ENCODE measurements at places on chromosomes 12 and 14.

GRCh38 chr12:76558684-76559399, 729 bp downstream of the OSBPL8 start:
- peak; percentile 25 for DNase-seq

DNA sequence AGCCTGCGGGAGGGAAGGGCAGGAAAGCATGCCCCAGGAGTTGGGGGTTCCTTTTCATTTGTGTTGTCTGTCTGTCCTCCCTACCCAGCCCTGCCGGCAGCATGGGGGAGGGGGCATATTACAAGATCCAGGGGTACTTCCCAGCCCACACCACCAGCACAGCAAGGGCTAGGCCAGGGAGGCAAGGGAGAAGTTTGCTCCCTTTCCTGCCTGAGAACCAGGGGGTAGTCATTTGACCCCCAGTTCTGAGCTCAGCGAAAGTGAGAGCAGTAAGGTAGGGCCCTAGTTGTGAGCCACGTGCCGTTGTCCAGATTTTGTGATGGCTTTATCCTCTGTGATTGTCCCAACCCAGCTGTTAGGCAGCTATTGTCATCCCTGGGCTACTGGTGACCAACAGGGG, 364.7 kb downstream of the BCL11B start:
- DNase-seq, result no peak

- DNase-seq, result no peak
These were observed 31.7 kb downstream of the ANO2 start for GRCh38 chr12:5913387-5913786.

DNA sequence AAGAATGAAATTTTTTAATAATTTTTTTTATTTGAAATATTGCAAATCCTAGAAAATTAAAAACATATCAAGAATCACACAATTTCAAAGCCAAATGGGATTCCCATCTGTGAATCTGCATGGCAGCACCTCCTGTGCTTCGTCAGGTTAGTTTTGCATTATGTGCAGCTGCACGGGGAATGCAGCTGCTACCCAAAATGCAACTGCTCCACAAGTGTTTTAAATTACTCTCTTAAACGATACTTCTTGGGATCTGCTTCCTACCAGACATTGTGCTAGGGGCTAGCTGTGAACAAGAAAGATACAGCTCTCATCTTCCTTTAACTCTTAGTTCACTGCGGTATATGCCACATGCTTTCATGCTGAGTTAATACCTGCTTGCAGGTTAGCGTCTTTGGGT, 154.2 kb downstream of the CRADD start:
- DNase-seq, result no peak

DNA sequence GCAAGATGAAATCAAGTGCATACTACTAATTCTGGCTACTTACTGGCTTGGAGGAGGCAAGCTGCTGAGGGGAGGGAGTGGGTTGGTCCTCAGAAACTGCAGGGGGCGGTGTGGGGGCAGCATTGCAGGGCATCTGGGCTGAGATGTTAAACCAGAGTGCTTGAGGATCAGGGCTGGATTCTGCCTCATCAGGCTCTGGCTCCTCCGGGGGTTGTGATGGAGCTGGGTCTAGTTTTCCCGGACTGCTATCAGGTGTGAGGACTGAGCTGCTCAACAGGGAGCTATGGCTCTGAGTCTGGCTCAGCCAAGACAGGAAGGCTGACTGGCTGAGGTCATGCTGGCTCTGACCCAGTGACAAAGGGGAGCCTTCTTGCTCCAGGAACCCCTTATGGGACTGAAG, 28.6 kb downstream of the BAZ2A start:
- peak; percentile 25 for DNase-seq

DNA sequence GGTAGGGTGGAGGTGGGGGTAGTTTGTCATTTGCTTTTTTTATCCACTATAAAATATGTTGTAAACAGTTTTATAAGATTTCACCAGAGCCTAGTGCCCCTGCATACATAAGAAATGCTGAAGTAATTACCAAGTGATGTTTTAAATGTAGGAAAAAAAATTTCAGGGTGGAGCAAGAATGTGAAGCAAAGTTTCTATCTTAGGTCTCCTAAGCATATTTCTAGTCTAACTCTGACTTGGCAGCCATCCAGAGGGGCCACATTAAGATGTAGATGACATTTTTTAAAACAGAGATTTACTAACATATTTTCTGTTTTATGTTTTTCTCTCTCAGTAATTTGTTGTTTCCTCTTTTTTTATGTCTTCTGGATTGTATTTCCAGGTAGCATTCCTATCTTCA, 15.8 kb upstream of the KRAS start:
- DNase-seq, result no peak

GRCh38 chr12:110253176-110253575, 27.9 kb upstream of the ATP2A2 start:
- peak; percentile 51 for DNase-seq

DNA sequence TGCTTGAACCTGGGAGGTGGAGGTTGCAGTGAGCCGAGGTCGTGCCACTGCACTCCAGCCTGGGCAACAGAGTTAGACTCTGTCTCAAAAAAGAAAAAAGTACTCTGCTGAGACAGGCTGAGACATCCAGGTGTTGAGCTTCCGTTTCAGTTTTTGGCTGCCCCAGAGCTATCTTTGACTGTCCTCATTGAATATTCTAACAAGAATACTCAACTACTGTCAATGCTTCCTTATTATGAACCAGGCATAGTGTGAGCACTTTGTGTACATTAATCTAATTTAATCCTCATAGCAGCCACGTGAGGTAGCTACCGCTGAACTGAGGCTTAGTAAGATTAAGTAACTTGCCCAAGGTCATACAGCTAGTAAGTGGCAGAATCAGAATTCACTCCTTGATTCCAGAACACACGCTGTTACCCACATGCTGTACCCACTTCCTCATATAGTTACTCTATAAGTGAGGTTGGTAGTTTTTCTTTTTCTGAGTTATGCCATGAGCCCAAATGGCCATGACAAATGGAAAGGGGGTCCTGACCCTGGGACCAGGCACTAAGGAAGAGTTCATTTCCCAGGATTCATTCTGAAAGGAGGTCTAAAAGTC, 11.3 kb downstream of the ALDH1L2 start:
- DNase-seq, result no peak

DNA sequence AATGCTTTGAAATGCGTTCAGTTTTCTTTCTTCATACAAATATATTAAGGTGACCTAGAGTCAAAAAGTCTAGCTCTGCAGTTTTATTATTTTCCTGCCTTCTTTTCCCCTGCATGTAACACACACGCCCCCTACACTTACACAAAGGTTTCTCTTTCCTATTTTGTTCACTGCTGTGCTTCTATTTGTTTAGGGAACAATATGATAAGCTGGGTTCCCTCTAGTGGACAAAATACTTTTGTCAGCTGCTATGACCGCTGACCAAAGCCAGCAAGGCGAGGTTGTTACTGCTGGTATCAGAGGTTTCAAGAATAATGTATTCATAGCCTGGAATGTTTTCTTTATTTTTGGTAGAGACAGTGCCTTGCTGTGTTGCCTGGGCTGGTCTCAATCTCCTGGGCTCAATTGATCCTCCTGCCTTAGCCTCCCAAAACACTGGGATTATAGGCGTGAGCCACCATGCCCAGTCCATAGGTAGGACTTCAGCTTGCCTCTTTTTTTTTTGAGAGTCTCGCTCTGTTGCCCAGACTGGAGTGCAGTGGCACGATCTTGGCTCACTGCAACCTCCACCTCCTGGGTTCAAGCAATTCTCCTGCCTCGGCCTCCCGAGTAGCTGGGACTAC, 33.4 kb downstream of the FNTB start:
- peak; percentile 92 for DNase-seq

DNA sequence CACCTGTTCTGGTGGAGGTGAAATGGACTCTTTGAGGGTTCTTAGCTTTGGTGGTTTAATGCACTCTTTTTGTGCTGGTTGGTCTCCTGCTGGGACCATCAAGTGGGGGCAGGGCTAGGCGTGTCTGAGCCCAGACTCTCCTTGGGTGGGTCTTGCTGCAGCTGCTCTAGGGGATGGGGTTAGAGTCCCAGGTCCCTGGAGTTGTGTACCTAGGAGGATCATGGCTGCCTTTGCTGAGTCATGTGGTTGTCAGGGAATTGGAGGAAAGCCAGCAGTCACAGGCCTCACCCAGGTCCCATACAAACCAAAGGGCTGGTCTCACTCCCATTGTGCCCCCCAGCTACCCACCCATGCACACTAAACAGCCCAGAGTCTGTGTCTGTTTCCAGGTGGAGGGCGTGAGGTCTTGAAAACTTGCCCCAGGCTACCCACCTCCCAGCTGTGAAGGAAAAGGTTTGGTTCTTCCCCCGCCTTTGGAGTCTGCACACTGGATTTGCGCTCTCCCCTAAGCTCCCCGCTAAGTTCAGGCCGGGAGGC, 387.7 kb downstream of the TMTC2 start:
- DNase-seq, result no peak

DNA sequence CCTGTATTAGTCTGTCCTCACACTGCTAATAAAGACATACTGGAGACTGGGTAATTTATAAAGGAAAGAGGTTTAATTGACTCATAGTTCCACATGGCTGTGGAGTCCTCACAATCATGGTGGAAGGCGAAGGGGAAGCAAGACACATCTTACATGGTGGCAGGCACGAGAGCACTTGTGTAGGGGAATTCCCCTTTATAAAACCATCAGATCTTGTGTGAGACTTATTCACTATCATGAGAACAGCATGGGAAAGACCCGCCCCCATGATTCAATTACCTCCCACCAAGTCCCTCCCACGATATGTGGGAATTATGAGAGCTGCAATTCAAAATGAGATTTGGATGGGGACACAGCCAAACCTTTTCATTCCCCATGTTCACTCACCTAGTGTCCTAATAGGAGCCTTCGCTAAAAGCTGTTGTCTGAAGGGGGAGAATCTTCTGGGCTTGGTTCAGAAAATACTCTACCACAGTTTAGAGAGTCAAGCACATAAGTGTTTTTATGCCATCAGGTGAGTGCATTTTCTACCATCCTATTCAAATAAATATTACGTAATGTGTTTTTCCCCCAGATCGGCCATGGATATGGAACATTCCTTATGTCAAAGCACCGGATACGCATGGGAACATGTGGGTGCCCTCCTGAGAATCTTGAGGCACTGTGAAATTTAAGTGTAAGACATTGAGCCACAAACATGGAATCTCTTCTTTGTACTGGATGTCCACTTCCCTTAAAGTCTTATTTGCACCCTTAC, 19.1 kb upstream of the KCNK13 start:
- no peak for DNase-seq

DNA sequence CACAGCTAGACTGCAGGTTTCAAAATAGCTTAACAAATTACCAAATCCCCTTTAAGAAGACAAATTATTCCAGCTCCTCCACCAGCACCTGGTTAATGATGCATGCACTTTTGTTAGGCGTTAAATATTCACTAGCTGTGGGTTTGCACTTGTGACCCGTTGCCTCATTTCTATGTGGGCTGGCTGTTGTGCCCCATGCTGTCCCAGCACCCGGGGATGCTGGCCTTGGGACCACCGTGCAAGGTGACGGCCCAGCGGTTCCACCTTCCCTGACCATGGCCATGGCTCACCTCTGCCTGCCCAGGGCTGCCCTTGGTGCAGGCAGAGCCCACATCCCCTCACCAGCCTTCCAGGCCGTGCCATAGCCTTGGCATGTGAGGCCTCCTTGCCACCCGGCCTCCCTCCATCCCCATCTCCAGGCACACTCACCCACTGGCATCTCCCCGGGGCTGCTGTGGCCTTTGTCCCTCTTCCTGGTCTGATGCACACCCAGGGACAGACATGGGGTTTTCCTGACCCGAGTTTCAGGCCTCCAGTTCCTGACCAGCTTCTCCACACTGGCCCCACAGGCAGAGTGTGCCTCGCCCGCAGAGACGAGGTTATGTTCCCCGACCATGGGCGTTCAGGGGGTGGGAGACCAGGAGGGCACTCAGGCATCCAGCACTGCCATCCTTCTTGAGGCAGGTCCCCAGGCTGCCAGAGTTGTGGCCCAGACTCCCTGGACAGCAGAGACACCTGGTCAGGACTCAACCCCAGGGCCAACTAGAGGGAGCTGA, 20.3 kb upstream of the C14orf180 start:
- no peak for DNase-seq

DNA sequence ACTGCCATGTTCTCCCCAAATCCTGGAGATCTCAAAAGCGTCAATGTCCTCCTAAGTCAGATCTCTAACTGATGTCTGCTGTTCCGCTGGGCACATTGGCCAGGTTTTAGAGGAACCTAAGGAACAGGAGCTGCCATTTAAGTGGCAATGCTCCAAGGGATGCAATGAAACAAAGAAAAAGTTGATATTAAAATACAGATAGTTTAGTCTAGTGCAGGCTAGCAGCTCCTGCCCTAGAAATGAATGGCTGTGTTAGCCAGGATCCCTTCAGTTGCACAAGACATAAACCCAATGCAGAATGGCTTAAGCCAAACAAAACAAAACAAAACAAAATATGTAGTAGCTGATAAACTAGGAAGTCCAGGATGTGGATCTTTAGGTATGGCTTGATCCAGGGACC, 144.1 kb downstream of the HMGA2 start:
- DNase-seq, result peak; percentile 50

DNA sequence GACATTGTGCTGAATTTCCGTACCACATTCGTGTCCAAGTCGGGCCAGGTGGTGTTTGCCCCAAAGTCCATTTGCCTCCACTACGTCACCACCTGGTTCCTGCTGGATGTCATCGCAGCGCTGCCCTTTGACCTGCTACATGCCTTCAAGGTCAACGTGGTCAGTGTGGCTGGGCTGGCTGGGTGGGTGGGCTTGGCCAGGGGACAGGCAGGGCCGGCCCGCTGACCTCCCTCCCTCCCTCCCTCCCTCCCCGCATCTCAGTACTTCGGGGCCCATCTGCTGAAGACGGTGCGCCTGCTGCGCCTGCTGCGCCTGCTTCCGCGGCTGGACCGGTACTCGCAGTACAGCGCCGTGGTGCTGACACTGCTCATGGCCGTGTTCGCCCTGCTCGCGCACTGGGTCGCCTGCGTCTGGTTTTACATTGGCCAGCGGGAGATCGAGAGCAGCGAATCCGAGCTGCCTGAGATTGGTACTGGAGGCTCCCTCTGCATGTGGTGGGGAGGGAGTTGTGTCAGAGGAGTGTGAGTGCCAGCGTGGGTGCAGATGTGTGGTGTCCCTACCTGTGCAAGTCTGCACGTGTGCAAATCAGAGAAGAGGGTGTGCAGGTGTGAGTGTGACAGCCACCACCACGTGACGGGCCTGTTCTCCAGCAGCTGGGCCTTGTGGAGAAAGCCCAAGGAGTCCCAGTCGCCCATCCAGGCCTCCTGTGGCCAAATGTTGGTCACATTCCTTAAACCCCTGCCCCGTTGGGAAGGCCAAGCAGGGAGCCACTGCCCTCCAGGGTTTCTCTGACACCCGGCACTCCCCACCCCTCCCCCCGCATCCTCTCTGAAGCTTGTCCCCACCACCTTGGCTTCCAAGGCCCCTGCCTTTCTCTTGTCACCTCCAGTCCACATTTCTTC, 5.3 kb downstream of the KCNH3 start:
- no peak for DNase-seq

DNA sequence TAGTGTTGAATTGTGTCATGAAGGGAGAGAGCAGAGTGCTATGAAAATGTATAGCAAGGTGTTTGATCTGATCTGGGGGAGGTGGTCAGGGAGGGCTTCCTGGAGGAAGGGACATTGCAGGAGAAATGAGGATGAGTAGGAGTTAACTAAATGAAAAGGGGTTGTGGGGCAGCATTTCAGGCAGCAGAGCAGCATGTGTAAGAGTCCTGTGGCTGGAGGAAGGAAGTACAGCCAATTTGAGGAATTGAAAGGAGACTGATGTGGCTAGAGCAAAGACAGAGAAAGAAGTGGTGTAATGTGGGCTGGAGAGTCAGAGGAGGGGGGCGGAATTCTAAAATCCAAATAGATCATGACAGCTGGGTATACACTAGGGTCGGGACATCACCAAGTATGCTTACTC, 20.5 kb downstream of the NPC2 start:
- no peak for DNase-seq
